ENCODE measurements at places on chromosomes 13 and 19. TPM values are rescaled to one million over a fixed set of nuclear protein-coding genes. Genes with fewer than 3 reads are reported as not detected.
A peak's percentile ranks its signal among the peaks of the same experiment; 100 is the strongest.

DNA sequence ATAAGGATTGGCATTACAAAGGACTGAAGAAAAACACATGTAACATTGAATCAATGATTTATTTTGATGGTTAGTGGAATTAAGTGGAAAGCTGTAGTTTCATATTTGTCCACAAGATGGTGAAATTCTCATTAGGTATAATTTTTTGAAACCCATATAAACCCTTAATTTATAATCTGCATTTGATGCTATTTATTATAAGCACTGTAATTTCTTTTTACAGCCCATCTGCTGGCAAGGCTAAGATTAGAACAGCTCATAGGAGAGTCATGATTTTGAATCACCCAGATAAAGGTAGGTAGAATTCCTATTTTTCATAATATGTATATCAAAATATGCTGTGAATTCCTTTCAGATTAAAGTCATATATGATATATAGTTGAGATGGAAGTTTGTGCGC, 62.2 kb downstream of the DNAJC15 start:
- no peaks in the 10 kb centered on the region for H3K36me3 ChIP-seq
- no peak overlapping the region for H3K4me3 ChIP-seq
- peak; percentile 42 for DNase-seq
- peaks cover 5% of the 10 kb centered on the region for H3K4me1 ChIP-seq
- no peaks in the 10 kb centered on the region for H3K27me3 ChIP-seq

DNA sequence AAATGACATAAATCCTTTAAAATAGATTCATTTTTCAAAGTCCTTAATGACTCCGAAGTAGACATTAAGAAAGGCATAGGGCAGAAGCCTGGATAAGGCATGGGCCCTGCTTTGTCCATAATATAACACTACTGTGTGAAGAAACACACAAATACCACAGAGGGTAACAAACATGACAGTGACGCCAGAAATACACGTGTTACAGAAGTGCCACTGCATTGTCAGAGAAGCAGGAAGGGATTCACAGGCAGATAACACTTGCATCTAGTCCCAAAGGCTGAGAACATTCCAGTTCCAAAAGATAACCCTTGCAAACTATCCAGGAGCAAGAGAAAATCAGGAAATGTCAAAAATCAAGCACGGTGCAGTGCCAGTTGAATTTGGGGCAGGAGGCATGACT, 633.2 kb downstream of the LIG4 start:
- no peaks in the 10 kb centered on the region for H3K36me3 ChIP-seq
- no peak overlapping the region for H3K4me3 ChIP-seq
- no peak overlapping the region for H3K27ac ChIP-seq
- DNase-seq: no peak

GRCh38 chr19:29842471-29843179, 30.8 kb downstream of the CCNE1 start:
- no peak for DNase-seq
- no peak overlapping the region for H3K4me3 ChIP-seq
- no peaks in the 10 kb centered on the region for H3K27me3 ChIP-seq
- H3K36me3 ChIP-seq: no peaks in the 10 kb centered on the region
- H3K27ac ChIP-seq: no peak overlapping the region
- H3K4me1 ChIP-seq: peaks cover 11% of the 10 kb centered on the region

DNA sequence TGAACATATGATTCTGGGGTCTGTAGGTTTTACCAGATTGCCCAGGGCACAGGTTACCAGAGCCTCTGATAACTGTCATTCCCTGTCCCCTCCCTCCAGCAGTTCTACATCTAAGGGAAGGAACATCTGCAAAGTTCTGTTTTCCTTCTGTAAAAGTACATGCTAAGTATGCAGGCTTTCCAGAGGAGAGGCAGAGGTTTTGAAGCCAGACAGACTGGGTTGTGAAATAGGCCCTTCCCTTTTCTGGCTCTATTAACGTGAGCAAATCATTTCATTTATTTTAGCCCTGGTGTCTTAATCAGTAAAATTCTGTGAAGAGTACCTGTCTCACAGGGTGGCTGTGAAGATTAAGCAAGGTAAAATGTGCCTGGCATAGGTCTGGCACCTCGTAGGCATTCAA, 66.1 kb upstream of the C1QTNF9 start:
- no peak for DNase-seq
- H3K4me3 ChIP-seq: no peak overlapping the region
- peak overlapping the region; percentile 18 for H3K27ac ChIP-seq
- H3K36me3 ChIP-seq: no peaks in the 10 kb centered on the region
- peaks cover 19% of the 10 kb centered on the region for H3K4me1 ChIP-seq
- H3K27me3 ChIP-seq: no peaks in the 10 kb centered on the region

DNA sequence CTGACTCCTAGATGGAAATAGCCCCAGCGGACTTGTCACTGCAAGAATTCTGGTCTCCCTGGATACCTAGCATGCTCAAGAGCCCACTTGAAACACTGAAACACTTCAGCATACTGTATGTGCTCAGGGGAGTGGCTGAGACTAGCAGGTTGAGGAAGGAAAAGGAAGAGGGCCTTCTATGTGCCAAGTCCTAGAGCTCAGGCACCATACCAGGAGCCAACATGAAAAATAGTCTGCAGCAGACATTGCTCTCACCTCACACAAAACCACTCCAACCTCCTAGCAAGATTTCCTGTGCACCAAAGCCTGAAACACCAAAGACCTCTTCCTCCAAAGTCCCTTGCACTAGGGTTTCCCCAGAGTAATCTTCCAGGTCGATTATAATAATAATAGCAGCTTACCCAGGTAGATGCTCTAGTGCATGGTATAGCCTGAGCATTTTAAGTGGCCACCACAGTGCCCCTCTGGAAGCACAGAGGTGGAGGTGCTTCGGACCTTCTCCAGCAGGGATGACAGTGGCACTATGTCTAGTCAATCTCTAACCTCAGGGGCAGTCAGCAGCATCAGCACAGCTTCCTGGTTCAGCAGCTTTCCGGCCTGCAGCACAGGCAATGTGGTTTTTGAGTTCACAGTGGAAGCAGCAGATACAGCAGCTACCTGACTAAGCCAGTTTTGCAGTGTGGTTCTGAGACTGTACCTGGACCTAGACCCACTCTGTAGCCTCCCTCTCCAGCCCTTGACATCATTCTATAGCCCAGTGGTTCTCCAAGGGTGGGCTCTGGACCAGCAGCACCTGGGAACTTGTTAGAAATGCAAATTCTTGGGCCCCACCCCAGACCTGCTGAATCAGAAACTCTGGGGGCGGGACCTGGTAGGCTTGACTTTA, 45.6 kb upstream of the UBE2L5 start:
- H3K4me1 ChIP-seq: peaks cover 19% of the 10 kb centered on the region
- H3K4me3 ChIP-seq: no peak overlapping the region
- H3K36me3 ChIP-seq: no peaks in the 10 kb centered on the region
- H3K27ac ChIP-seq: peak overlapping the region; percentile 59
- H3K27me3 ChIP-seq: no peaks in the 10 kb centered on the region
- no peak for DNase-seq

RNF225 gene
- not detected for total RNA-seq

UGGT2 gene
- total RNA-seq: 43.6 TPM
